ENCODE measurements at places on chromosomes 4 and X.

DNA sequence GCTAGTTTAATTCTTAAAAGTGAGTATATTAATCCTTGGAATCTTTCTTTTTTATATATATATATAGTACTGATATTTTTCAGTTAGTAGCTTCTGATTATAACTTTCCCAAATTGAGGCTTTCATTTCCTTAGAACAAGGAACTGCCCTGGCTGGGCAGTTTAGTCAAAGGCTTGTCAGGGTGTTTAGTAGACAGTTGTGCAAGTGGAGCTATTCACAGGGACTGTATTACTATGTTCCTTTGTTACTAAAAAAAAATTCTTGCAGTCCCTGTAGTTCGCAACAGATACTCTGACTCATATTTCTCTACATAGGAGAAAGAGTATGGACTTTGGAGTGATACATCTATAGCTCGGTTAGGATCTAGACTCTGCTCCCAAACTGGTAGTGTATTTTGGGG is 20.8 kb downstream of the USO1 start:
- DNase-seq = peak; percentile 47

DNA sequence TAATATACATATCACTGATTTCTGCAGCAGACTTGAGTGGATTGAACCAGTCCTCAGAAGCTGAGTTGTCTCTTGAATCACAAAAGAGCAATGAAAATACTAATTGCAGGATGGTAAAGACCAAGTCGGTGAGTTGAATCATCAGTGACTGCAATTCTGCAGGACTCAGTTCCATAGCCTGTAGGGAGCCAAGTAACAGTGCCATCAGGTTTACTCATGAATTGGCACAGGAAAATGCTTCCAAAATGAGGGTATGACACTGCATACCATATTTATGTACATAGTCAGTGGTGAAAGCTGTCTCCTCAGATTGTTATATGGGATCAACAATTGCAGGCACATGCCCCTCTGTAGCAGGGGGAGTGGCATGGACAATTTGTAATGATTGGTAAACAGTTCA is 192.8 kb downstream of the CCNG2 start:
- peak; percentile 37 for DNase-seq

DNA sequence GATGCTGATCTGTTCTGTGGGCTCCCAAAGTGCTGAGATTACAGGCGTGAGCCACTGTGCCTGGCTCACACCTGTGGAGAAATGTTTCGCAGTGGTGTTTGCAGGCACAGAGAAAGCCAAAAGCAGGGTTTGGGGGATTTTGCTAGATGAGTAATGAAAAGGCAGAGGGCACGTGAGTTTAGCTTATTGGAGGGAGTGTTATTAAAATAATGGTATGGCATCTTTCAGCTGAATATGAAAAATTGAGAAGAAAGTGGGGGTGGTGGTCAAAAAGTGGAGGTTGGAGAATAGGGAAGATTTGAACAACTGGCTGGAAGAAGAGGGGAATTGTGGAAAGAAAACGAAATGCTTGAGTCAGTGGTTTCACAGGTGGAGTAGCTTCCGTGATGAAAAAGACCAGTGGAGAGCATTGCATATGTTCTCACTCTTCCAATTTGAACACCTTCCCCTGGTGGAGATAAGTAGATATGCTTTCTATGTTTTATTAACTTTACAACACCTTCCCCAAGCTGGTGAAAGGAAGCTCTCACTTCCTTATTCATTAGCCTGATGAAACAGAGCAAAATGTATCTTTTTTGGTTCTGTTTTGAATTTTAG is 1.1 kb upstream of the CHST7 start:
- DNase-seq = no peak

GRCh38 chr4:2280531-2281300 is 18.8 kb upstream of the MXD4 start:
- no peak for DNase-seq

GRCh38 chr4:123507376-123507775 is 110.8 kb downstream of the SPRY1 start:
- DNase-seq = no peak

DNA sequence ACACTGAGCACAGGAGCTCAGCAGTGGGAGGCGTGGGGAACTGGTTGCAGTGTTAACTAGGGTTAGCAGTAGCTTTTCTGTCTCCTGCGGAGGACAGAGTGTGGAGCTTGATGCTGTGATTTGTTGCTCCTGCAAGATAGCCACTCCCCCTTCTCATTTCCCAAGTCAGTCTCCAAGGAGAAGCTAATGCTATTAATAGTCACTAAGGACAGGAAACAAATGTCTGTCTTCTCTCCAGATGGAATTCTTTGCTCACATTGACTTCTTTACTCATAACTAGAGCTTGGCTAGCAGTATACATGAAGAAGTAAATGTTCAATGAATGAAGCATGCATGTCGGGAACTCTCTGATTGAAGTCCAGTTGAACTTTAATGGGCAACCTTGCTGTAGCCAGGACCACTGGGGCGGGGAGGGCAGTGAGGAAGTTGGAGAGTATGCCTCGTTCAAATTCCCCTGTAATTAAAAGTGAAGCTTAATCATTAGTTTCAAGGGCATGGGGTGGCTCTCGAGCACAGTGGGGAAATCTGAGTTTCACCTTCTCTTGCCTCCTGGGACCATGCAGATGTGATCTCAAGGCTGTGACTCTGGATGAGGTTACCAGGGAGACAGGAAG is 156.6 kb upstream of the SCML1 start:
- DNase-seq = peak; percentile 61

DNA sequence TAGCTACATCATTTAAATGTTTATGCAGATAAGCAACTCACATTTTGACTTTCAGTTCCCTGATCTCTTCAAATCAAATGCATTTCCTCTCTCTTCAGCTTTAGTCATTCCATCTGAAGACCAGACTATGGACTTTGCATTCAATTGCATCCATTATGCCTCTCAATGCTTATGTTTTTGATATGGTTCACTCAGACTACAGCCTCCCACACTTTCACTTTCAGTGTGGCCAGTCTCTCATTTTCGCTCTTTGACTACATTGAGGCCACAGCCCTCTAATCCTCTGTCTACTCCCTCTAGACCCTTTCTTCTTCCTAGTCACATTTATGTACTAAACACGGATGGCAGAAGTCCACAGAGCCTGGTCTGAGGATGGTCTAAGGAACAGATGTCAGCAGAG is 24.5 kb upstream of the VEGFC start:
- DNase-seq = no peak

DNA sequence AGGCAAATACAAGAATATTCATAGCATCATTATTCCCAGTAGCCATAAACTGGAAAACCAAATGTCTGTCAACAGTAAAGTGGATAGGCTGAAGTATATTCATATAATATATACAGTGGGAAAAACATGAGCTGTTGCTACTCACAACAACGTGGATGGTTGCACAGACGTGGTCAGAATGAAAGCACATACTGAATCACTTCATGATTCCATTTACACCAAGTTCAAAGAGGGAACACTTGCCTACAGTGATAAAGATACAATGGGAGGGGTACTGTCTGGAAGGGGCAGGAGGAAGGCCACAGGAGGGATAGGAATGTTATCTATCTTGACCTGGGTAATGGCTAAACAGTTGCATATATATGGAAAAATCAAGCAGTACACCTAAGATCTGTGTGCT is 25.3 kb downstream of the APBB2 start:
- no peak for DNase-seq

DNA sequence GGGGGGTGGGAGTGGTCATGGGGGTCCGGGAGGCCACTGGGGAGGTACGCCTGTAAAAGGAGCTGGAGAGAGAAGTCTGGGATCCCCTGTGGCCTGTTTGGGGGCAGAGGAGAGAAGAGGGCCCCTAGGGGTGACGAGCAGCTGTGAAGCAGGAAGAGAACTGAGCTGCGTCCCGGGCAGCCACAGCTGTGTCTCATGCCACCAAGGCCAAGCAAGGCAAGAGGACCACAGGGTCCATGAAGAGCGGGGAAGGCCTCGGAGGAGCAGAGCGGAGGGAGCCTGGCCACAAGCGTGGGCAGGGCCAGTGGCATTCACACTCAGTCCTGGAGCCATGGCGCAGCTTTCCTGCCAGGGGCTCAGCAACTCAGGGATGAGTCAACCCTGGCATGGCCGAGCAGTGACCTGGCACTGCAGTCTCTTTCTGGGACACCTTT is 13.6 kb upstream of the NAT8L start:
- no peak for DNase-seq

DNA sequence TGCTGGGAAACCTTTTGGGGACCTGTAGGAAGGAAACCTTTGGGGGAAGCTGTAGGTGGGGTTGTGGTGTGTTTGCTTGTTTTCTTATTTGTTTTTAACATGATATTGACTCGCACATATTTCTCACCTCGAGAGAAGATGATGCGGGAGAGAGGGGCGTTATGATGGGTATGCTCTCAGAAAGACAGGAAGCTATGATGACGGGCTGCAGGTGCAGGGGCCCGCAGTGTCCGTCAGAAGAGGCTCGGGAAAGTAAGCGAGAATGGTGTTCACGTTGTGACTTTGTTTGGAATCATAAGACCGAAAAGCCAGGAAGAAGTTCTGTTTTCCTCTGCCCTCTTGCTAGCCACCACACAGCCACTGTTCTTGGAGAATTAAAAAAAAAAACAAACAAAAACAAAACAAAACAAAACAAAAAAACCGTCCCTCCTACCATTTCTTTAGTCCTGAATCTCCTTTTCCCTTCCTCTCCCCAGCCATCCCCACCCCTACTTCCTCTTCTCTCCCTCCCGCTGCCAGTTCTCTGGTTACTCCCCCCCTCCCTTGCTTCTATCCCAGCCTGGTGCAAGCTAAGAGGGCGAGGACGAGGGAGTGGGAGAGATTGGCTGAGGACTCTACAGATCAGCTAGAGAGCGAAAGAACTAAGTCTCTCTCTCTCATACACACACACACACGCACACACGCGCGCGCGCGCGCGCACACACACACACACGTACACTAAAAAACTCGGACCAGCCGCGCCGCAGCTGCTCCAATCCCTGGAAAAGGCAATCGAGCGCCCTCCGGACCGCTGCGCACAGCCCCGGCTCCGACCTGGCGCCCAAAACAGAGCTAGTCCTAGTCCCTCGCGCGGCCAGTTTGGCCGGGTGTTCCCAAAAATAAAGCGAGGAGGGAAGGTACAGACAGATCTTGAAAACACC is at the start of gene BMP3:
TSS of gene BMP3 (plus strand) at position 648 of the 920 bp plus-strand sequence. CDS start 577 bp downstream, outside the sequence.
- peak; percentile 51 for DNase-seq

- DNase-seq = no peak
These were observed 10.0 kb upstream of the ELOVL6 start for GRCh38 chr4:110208419-110208818.

- DNase-seq = no peak
These were observed 68.2 kb downstream of the GPC3 start for GRCh38 chrX:133916984-133917722.

All from GM03348 (cell line).